Right lobe of liver (tissue), 6 donors: ENCODE measurements at places on chromosomes 3 and 15. TPM values are rescaled to one million over a fixed set of nuclear protein-coding genes. Genes with fewer than 3 reads are reported as not detected.

GRCh38 chr3:129605922-129606635, 397 bp downstream of the PLXND1 start:
- peak; percentile 61 for DNase-seq
- H3K4me3 ChIP-seq: peak overlapping the region; percentile 48
- no peaks in the 10 kb centered on the region for H3K27me3 ChIP-seq

GRCh38 chr3:63370094-63370493, 92.0 kb downstream of the SYNPR start:
- no peak overlapping the region for H3K27ac ChIP-seq
- no peaks in the 10 kb centered on the region for H3K27me3 ChIP-seq
- no peaks in the 10 kb centered on the region for H3K36me3 ChIP-seq

DNA sequence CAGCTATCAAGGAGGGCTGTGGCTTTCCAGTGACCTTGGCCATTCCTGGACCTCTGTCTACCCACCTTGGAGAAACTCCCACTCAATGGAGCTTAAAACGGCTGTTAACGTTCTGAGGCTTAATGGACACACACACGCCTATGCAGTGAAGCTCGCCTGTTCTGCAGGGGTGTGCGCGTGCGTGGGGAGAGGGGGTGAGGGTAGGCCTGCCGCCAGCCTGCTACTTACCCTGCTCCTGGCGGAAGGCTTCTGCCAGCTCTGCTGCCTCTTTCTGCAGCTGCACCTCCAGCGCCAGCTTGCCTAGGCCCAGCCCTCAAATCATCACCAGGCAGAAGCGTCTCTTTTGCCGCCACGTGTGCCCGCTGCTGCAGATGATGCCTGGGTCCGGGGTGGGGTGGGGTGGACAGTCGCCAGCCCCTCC, 23.2 kb upstream of the PARL start:
- no peak overlapping the region for H3K4me3 ChIP-seq
- no peaks in the 10 kb centered on the region for H3K36me3 ChIP-seq
- no peak for DNase-seq
- H3K27me3 ChIP-seq: no peaks in the 10 kb centered on the region

The GABRR3 gene
- 0.51 TPM for total RNA-seq

DNA sequence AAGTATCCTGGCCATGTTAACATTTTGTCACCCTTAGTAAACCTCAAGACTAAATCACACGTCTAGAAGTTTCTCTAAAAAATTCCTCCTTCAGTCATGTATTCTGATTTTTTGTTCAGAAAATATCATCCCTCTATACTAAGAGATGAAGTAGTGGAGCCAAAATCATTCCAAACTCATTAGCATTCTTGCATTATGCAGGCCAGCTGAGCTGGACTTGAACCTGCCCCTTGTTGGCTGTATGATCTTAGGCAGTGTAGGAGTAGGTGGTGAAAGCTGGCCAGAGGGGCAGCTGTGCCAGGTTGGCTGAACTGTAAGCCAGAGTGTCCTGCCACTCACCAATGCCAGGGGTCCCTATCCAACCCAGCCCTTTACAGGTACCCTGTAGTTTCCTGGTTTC, 69.1 kb downstream of the CDAN1 start:
- H3K36me3 ChIP-seq: no peaks in the 10 kb centered on the region
- H3K27me3 ChIP-seq: no peaks in the 10 kb centered on the region

DNA sequence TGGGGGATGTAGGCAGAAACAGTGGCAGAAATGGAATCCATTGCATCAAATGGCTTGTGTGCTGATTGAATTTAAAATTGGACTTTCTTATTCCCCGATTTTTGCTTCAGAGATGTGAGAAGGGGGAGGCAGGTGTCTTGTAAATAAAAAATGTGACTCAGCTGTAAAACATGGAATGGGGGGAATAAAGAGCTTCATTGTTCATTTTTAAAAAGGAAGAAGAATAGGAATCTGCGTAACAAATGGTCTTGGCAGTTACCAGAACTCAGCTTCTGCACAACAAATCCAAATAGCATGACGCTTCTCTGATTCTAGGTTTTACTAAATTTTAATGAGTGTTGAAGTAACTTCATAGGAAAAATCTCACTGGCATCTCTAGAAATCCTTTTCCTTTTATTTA, 323.9 kb upstream of the GBE1 start:
- no peaks in the 10 kb centered on the region for H3K4me1 ChIP-seq
- no peak overlapping the region for H3K4me3 ChIP-seq
- no peak overlapping the region for H3K27ac ChIP-seq
- no peaks in the 10 kb centered on the region for H3K36me3 ChIP-seq
- no peak for DNase-seq
- no peaks in the 10 kb centered on the region for H3K27me3 ChIP-seq

The LOXL1 gene
- 0.57 TPM for total RNA-seq

GRCh38 chr3:108500728-108501127, 9.7 kb downstream of the MYH15 start:
- DNase-seq: no peak
- H3K27me3 ChIP-seq: no peaks in the 10 kb centered on the region
- no peak overlapping the region for H3K4me3 ChIP-seq
- no peak overlapping the region for H3K27ac ChIP-seq

DNA sequence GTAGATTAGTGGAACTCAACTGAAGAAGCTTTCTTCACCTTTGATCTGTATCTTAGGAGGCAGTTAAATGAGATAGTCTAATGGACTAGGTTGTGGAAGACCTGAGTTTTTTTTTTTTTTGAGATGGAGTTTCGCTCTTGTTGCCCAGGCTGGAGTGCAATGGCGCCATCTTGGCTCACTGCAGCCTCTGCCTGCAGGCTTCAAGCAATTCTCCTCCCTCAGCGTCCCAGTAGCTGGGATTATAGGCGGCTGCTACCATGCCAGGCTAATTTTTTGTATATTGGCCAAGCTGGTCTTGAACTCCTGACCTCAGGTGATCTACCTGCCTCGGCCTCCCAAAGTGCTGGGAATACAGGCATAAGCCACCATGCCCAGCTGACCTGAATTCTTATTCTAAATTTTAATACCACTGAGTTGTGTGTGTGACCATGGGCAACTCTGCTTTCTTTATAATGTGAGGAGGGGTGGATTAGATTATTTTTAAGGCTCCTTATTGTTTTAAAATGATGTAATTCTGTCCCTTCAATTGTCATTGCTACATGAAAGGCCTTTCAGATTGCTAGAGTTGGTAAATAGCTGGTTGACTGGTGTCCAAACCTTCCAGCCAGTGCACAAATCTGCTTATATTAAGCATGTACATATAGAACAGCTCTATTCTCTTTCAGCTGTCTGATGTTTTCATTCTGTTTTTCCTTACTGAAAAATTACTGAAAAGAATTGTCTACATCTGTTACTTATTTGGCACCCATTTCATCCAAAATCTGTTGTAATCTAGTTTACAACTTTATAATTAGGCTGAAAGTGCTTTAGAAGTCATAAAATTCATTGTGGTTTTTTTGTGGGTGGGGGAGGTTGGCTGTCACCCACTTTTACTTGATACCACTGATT, 2.3 kb downstream of the LNP1 start:
- H3K36me3 ChIP-seq: no peaks in the 10 kb centered on the region
- no peaks in the 10 kb centered on the region for H3K27me3 ChIP-seq
- no peak for DNase-seq
- no peak overlapping the region for H3K27ac ChIP-seq
- H3K4me1 ChIP-seq: no peaks in the 10 kb centered on the region
- H3K4me3 ChIP-seq: peak overlapping the region; percentile 91

GRCh38 chr3:134839990-134840389, 44.9 kb downstream of the EPHB1 start:
- DNase-seq: no peak
- H3K27me3 ChIP-seq: no peaks in the 10 kb centered on the region
- no peaks in the 10 kb centered on the region for H3K36me3 ChIP-seq
- no peaks in the 10 kb centered on the region for H3K4me1 ChIP-seq
- H3K27ac ChIP-seq: no peak overlapping the region

DNA sequence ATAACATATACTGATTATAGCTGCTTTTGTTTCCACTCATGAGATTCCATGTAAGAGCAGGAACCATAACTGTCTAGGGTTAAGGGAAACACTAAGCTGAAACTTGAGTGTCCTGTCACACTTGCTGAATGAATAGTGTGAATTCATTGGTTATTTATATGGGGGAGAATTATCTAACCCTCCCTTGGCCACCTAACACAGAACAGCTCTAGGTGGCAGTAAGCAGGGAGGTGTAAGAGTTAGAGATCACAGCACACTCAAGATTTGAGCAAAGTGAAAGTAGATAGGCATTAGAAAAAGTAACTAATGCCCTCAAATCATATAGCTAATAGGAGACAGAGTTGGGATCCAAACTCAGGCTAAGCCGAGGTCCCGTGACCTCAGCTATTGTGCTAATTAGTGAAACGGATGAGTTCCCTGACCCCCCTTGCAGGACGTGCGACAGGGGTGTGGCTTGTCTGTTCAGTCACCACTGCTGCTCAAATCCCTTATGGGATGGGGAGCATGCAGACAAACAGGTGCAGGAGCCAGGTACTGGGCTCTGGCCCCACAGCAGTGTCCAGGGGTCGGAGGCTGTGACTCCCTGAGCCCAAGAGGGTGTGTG, 27.7 kb upstream of the ANO10 start:
- H3K4me1 ChIP-seq: no peaks in the 10 kb centered on the region
- no peaks in the 10 kb centered on the region for H3K27me3 ChIP-seq
- DNase-seq: no peak
- H3K36me3 ChIP-seq: no peaks in the 10 kb centered on the region
- no peak overlapping the region for H3K27ac ChIP-seq

The SKOR1 gene
- 0.21 TPM for total RNA-seq

- H3K4me1 ChIP-seq: no peaks in the 10 kb centered on the region
Observed at GRCh38 chr3:142735462-142735861, 11.6 kb downstream of the TRPC1 start.

GRCh38 chr3:58062472-58062871, 54.2 kb downstream of the FLNB start:
- H3K27ac ChIP-seq: peak overlapping the region; percentile 88
- DNase-seq: no peak
- no peaks in the 10 kb centered on the region for H3K27me3 ChIP-seq
- no peaks in the 10 kb centered on the region for H3K36me3 ChIP-seq
- H3K4me1 ChIP-seq: peaks cover 2% of the 10 kb centered on the region

DNA sequence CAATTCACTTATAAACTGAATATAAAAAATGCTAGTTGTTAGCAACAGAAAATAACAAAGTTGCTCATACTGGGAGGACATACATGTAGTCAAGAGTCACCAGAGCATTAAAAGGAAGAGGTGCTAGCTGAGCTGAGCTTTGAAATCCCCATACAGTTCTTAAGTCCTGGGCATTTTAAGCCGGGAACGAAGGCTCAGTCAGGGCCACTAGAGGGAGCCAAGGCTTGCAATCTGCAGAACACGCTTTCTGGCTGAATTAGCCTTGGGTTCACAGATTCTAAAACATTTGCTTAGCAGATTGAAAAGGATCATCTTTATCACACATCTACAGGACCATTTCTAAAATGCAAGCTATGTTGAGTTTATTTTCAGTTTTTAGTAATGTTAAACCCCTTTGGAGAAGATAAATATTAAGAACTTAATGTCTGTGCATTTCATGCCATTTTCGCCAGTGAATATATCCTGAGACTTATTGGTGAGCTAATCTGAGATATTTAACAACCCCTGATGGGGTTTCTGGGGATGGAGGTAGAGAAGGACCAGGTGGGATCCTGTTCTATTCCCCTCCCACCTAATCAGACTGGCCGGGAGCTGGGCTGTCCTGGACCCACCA, 26.3 kb upstream of the MNS1 start:
- H3K36me3 ChIP-seq: no peaks in the 10 kb centered on the region
- H3K27me3 ChIP-seq: no peaks in the 10 kb centered on the region
- H3K4me1 ChIP-seq: no peaks in the 10 kb centered on the region
- H3K4me3 ChIP-seq: no peak overlapping the region
- peak; percentile 56 for DNase-seq

GRCh38 chr3:189249987-189250386, 78.2 kb downstream of the TPRG1 start:
- H3K4me1 ChIP-seq: no peaks in the 10 kb centered on the region
- no peak overlapping the region for H3K27ac ChIP-seq
- H3K36me3 ChIP-seq: no peaks in the 10 kb centered on the region
- no peaks in the 10 kb centered on the region for H3K27me3 ChIP-seq
- no peak for DNase-seq
- H3K4me3 ChIP-seq: no peak overlapping the region

The EOGT gene
- total RNA-seq: 8.7 TPM

GRCh38 chr15:88238618-88239430, 17.7 kb downstream of the NTRK3 start:
- no peak overlapping the region for H3K27ac ChIP-seq
- no peaks in the 10 kb centered on the region for H3K27me3 ChIP-seq
- no peaks in the 10 kb centered on the region for H3K36me3 ChIP-seq
- DNase-seq: no peak
- no peak overlapping the region for H3K4me3 ChIP-seq
- no peaks in the 10 kb centered on the region for H3K4me1 ChIP-seq

- H3K27me3 ChIP-seq: no peaks in the 10 kb centered on the region
- H3K4me1 ChIP-seq: no peaks in the 10 kb centered on the region
- no peaks in the 10 kb centered on the region for H3K36me3 ChIP-seq
- H3K4me3 ChIP-seq: no peak overlapping the region
Observed at GRCh38 chr15:70101459-70102113, 3.9 kb upstream of the TLE3 start.

The ANKRD34C gene
- total RNA-seq: not detected

The ZNF197 gene
- 4.4 TPM for total RNA-seq

The LRRIQ4 gene
- total RNA-seq: not detected

The GOLGA8N gene
- total RNA-seq: 3.2 TPM

The NAA80 gene
- 2.5 TPM for total RNA-seq

The KLF15 gene
- 112 TPM for total RNA-seq

GRCh38 chr3:37945807-37946530, 44.6 kb upstream of the VILL start:
- H3K4me3 ChIP-seq: no peak overlapping the region
- no peaks in the 10 kb centered on the region for H3K4me1 ChIP-seq

DNA sequence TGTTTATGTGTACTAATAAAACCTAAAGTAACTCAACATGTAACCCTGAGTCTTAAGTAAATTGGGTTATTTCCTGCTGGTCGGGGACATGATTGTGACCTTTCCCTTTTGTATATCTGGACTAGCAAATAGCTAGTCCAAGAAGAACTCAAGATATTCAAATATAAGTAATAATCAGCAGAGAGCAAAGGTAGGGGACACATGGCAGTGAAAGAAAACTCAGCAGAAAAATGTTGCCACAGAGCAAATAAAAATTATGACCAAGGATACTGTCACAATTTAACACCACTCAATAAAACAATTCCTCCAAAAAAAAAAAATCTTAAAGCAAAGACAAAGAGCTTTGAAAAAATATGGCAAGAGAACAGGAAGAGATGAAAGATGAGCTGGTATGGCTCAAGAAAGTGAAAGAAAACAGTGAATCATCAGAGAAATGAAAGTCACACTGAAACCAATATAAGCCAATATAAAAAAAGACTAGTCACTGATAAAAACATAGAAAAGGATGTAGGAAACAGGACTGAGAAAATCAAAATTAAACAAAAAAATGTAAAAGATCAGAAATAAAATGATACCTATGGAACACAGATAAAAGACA, 43.4 kb downstream of the HLTF start:
- H3K27ac ChIP-seq: no peak overlapping the region
- H3K4me1 ChIP-seq: no peaks in the 10 kb centered on the region
- no peak for DNase-seq
- no peaks in the 10 kb centered on the region for H3K36me3 ChIP-seq
